ENCODE measurements at places on chromosomes 7 and 10.
A peak's percentile ranks its signal among the peaks of the same experiment; 100 is the strongest.

DNA sequence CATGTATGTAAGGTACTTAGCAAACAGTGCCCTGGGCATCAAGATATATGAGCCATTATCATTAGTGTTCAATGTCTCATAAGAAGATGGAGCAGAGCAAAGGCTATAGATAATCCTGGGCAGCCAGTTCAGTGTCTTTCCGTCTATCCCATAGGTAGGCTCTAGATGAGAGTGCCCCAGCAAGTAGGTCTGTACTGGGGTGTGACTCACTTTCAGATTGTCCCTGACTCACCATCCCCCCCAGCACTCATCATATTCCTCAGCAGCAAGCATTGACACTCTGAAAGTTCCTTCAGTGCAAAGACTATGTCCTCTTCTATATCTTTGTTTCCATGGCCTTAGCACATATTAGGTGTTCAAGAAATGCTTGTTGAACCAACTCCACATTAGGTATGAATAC, 20.0 kb upstream of the FAM204A start:
- no peak overlapping the region for H3K4me3 ChIP-seq
- no peaks in the 10 kb centered on the region for H3K36me3 ChIP-seq
- no peaks in the 10 kb centered on the region for H3K4me1 ChIP-seq
- no peaks in the 10 kb centered on the region for H3K27me3 ChIP-seq

DNA sequence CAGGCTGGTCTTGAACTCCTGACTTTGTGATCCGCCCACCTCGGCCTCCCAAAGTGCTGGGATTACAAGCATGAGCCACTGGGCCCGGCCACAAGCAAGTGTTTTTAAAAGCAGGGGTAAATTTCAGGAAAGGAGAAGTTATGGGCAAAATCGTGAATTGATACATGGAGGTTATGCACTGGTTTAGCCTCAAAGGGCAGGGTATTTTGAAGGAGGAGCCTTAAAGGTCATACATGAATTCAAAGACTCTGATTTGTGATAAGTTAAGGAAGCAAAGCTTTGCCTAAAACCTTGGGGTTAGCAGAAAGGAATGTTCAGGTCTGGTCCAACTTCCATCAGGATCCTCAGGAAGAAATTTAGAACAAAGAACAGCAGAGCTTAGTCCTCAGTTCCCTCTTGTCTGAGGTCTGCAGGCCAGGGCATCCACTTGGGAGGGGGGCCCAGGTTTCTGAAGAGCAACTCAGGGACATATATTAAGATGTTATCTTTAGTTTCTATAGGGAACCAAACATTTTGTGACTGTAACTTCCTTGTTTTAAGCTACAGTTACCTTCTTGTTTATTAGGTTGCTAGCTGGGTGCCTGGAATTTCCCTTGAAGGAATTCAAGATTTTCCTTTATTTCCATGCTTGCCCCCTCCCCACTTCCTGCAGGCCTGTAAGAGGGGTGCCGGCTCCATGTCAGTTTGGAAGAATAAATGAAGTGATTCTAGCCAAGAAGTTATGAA, 2.8 kb upstream of the REPIN1 start:
- no peak overlapping the region for H3K27ac ChIP-seq
- no peak overlapping the region for H3K4me3 ChIP-seq
- H3K4me1 ChIP-seq = peaks cover 39% of the 10 kb centered on the region
- H3K27me3 ChIP-seq = no peaks in the 10 kb centered on the region

DNA sequence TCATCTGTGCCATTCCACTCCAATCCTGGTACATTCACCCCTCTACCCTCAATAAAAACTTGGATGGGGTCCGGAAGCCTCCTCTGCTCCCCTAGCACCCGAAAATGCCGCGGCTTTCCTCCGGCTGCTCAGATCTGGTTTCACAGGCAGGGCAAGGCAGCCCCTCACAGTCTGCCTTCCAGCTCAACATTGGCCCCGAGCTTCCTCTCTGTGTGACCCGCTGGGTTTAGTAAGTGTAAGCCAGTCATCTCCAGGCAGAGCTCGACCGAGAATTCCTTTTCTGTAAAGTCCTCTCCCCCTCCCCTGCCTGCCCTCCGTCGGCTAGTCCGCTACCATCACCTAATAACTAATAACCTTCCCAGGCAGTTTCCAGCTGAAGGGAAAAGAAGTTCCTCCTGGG, 3.4 kb downstream of the INHBA start:
- no peak for DNase-seq
- H3K36me3 ChIP-seq = no peaks in the 10 kb centered on the region
- peaks cover 8% of the 10 kb centered on the region for H3K27me3 ChIP-seq
- no peak overlapping the region for H3K27ac ChIP-seq

DNA sequence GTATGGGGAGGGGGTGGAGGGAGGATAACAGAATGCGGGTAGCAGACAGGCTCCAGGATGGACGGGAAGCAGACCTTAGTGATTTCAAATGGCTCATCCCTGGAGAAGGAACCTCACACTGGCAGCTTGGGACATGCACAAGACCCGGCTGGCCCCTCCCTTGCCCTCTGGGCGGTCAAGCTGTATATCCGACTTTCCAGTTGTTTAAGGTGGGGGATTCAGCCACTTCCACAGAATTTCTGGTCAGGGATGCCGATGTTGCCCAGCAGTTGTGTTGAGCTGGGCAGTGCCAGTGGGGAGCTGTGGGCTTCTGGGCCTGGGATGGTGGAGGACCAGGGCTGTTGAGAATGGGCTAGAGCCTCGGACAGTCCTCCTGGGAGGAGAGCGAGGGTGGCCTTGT, 38.8 kb downstream of the GBX1 start:
- no peak for DNase-seq
- peak overlapping the region; percentile 43 for H3K27ac ChIP-seq
- peaks cover 23% of the 10 kb centered on the region for H3K4me1 ChIP-seq
- no peaks in the 10 kb centered on the region for H3K27me3 ChIP-seq
- peaks cover 42% of the 10 kb centered on the region for H3K36me3 ChIP-seq

GRCh38 chr10:113414543-113414942, 138.3 kb upstream of the HABP2 start:
- H3K27me3 ChIP-seq = no peaks in the 10 kb centered on the region
- DNase-seq = no peak
- no peaks in the 10 kb centered on the region for H3K36me3 ChIP-seq
- no peaks in the 10 kb centered on the region for H3K4me1 ChIP-seq
- H3K27ac ChIP-seq = no peak overlapping the region
- no peak overlapping the region for H3K4me3 ChIP-seq

DNA sequence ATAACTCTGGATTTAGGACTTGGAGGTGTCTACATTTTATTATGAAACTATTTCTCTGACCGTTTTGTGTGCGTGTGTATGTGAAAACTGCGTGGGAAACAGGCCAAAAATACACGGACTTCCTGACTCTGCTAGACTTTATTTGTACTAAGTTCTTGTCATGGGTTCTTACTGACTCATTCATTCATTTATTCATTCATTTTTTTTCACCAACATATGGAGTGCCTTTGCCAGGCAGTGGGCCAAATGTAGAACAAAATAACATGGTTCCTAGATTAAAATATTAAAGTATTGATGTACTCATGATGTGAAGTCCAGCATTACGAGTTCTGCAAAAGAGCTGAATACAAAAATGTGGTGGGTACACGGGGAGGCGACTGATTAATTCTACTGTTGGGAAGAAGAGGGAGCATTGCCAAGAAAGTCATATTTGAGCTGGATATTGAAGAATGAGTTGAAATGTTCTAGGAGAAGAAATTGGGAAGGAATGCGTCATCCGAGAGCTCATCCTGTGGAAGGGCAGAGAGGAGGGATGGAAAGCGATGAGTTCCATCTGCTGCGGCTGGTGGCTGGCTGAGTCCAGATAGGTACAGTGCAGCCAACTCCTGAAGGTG, 24.6 kb downstream of the CACNB2 start:
- H3K36me3 ChIP-seq = no peaks in the 10 kb centered on the region
- no peaks in the 10 kb centered on the region for H3K27me3 ChIP-seq
- no peak overlapping the region for H3K4me3 ChIP-seq

DNA sequence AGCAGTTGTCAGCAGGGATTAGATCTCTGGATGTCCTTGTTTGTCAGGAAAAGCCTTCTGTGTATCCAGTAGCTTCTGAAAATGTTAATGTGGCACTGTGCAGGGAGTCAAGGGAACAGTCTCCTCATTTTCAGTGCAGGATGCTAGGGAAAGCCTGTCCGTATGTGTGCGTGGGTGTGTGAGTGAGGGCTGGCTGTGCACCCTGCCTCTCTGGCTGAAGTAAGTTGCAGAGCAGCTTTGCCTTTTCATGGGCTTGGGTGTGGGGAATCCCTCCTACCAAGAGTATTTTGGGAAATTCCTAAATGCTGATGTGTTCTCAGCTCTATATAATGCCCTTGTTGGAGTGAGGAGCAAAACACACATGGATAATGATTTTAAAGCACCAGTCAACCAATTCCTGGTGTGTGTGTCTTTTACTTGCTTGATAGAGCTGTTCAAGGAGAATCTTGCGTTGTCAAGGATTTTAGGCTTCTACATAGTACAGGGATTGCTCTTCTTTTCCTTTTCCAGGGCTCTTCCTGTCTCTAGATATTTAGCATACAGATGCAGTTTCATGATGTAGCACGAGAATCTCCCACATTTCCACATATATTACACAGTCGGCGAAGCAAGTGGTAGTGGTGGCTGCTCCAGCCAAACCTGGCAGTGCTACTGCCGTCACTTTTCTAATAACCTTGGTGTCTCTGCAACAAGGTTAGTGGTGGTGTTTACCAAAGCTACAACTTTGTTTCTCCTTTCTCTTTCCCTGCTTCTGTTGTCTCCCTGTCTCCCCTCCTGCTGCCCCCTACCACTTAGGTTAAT, 92.8 kb downstream of the MCU start:
- H3K27ac ChIP-seq = no peak overlapping the region
- peak; percentile 51 for DNase-seq
- H3K27me3 ChIP-seq = no peaks in the 10 kb centered on the region
- H3K36me3 ChIP-seq = no peaks in the 10 kb centered on the region
- peaks cover 22% of the 10 kb centered on the region for H3K4me1 ChIP-seq

DNA sequence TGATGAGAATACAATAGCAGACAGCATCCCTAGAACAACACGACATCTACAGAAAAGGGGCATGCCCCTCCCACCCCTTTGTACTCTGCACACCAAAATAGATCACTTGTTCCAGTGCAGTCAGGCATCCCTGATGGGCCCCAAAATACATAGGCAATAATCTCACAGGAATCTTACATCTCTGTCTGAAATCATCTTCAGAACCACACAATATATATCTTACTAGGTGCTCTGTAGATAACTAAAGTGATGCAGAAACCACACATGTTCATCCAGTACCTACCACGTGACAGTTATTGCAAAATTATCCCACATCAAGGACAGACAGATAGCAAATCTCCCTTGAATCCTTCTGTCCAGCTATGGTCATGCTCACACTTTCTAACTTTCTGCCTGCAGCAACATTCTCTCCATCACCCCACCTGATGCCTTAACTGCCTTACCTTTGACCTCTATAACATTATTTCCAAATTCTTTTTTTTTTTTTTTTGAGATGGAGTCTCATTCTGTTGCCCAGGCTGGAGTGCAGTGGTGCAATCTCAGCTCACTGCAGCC, 30.7 kb downstream of the ST8SIA6 start:
- H3K27me3 ChIP-seq = no peaks in the 10 kb centered on the region
- H3K4me1 ChIP-seq = no peaks in the 10 kb centered on the region
- no peaks in the 10 kb centered on the region for H3K36me3 ChIP-seq
- no peak for DNase-seq
- no peak overlapping the region for H3K4me3 ChIP-seq

DNA sequence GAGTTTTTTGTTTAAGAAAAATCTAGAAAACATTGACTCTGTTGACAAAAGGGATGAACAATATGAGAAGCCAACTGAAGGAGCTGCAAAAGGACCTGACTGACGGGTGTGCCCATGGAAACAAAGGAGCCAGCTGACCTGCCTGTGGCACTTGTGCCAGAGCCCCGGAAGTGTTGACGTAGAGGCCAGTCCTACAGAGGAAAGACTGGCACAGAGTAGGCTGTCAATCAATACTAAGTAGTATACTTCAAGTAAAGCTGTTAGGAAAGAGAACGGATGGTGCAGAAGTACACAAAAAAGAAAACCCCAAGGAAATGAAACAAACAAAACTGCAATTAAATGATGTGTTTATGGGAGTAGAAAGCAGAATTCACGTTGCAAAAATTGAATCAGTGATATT, 19.0 kb upstream of the ABI1 start:
- no peak overlapping the region for H3K27ac ChIP-seq
- H3K4me3 ChIP-seq = no peak overlapping the region
- DNase-seq = no peak
- H3K27me3 ChIP-seq = 0 out of 2 replicates have a peak, but pooled peaks cover 3% of the 10 kb centered on the region
- no peaks in the 10 kb centered on the region for H3K36me3 ChIP-seq
- no peaks in the 10 kb centered on the region for H3K4me1 ChIP-seq

- H3K4me1 ChIP-seq = no peaks in the 10 kb centered on the region
- H3K27me3 ChIP-seq = peaks cover 19% of the 10 kb centered on the region
- no peak overlapping the region for H3K27ac ChIP-seq
- DNase-seq = no peak
Observed at GRCh38 chr7:142855756-142856564, 1.1 kb downstream of the EPHB6 start.

DNA sequence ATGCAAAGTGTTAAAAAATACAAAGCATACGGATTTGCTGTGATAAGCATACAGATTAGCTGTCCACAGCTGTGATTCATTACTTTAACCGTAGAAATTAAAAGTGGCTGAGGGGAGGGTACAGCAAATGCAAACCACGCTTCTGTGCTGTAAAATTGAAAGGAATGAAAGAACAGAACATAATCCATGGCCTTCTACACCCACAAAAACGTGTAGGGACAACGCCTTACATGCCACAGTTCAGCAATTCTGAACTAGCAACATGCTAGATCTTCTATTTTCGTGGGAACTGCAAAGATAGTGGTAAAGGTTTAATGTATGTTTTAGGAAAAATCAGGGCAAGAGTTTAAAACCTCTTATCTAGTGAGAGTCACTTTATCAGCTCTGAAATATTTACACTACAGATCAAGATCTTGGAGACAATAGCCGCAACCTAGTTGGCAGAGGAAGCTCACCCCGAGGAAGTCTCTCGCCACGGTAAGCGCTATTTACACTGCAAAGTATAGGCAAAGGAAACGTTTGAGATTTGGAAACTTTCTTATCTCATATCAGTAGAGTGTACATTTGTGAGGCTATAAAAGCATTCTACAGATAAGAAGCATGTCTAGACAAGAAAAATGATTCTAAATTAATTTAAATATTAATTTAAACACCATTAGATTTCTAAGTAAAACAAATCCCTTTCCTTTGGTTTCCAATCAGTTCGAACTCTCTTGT, 193.6 kb downstream of the MLLT10 start:
- H3K27me3 ChIP-seq = no peaks in the 10 kb centered on the region
- no peak overlapping the region for H3K4me3 ChIP-seq
- H3K27ac ChIP-seq = no peak overlapping the region
- peaks cover 15% of the 10 kb centered on the region for H3K36me3 ChIP-seq

DNA sequence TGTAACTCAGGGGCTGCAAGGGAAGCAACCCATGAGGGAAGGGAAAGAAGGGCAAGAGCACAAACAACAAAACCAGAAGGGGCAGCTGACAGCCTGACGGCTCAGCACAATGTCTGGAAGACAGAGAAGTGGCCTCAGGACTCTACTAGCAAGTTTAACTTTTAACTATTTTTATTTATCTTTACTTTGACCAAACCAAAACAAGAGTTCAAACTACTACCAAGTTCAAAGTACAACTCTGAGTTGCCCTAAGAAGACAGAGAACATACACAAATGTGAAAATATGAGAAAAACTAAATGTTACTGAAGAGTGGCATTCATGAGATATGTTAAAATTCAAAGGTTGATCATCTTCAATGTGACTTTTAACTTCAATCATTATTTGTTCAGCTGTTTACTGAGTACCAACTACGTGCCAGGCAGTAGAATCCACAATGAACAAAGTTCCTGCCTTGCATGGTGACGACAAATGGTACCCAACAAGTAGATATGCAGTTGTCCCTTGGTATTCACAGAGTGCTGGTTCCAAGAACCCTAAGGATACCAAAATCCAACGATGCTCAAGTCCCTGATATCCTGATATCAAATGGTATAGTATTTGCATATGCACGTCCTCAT, 19.7 kb downstream of the NUDCD3 start:
- no peak overlapping the region for H3K27ac ChIP-seq
- H3K4me1 ChIP-seq = peaks cover 16% of the 10 kb centered on the region
- no peaks in the 10 kb centered on the region for H3K27me3 ChIP-seq
- no peak overlapping the region for H3K4me3 ChIP-seq
- no peak for DNase-seq

Data from SJCRH30 (cell line).